Cardiac muscle cell (in vitro differentiated cells and primary cell): ENCODE measurements at places on chromosomes 1 and 21.

DNA sequence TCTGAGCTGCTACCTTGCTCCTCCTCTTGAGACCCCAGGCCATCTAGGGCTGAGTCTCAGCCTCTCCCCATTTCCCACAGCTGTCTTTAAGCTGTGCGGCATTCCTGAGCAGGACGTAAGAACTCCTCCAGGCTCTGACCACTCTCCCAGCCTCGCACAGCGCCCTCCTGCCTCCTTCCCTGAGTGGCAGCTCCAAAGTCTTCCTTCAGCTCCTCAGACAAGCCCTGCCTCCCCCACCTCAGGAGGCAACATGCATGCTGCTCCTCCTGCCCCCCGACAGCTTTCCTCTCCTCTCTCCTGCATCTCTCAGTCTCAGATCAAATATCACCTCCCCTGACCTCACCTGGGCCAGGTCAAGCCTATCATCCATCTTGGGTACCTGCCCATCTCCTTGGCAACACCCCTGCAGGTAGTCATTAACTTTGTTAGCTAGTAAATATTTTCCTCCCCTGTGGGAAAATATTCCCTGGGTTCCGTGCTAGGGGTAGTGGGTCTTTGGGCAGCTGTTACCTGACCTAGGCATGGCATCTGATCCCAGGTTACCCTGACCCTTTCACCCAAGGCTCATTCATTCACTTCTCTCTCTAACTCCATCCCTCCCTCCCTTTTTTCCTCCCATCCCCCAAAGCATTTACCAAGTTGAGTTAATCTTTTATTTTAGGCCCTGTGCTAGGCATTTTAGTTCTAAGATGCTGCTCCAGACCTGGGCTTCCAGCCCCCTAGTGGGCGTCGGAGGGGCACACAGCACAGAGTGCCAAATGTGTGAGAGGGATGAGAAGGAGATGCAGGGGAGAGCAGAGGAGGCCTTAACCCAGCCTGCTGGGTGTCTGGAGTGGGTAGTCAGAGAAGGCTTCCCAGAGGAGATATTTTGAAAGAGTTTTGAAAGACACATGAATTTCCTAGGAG lies 419.9 kb downstream of the PTPRU start:
- H3K4me3 ChIP-seq: no peak overlapping the region
- DNase-seq: peak; percentile 20
- H3K36me3 ChIP-seq: no peaks in the 10 kb centered on the region
- no peaks in the 10 kb centered on the region for H3K4me1 ChIP-seq

GRCh38 chr1:192916021-192916420 lies 107.2 kb downstream of the RGS2 start:
- H3K4me1 ChIP-seq: peaks cover 3% of the 10 kb centered on the region
- no peaks in the 10 kb centered on the region for H3K27me3 ChIP-seq
- no peak overlapping the region for H3K27ac ChIP-seq

DNA sequence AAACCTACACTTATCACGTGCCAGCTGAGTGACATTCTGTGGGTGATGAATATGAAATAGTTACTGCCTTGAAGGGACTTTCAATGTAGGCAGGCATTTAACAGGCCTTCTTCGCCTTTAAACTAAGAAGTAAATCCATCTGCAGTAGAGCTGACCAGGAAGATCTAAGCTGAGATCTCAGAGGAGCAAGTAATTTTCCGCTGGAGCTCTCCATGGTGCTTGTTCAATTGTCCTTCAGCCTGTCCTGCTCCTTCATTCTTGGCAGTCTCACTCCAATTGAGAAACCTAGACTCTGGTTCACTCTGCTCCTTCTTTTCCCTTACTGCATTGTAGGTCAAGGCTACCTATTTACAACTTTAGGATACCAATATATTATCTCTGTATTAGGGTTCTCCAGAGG lies 183.5 kb downstream of the HMCN1 start:
- no peaks in the 10 kb centered on the region for H3K4me1 ChIP-seq
- peak; percentile 77 for DNase-seq
- H3K27me3 ChIP-seq: no peaks in the 10 kb centered on the region
- no peaks in the 10 kb centered on the region for H3K36me3 ChIP-seq

DNA sequence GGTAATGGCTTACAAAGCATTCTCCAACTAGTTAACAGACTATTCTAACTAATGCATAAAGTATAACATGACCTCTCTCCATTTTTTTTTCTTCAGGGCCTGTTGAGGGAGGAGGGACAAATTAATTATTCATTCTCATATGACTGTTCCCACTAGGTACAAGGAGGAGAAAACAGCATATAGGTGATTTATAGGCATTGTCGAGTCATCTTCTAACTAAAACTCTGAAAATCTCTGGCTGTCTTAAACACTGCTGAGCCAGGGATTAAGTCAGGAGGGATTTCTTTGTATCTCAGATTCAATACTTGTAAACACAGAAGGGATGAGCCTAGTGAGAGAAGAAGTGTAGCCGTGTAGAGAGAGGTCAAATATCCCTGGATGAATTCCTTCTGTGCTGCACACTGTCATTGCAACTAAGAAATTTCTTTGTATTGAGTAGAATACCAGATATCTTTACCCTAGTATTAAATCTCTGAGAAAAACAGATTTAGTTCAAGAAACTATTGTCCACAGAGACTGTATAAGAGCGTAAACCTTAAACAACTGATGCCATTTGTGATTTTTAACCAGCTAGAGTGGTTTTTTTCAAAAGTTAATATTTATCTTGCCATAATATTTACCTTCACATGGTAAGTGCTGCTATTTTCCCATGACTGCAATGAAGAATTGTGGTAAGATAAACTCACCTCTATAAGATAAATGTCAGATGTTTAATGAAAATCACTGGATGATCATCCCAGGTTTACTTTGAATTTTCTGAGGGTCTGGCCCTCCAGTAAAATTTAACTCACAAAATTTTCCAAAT lies 465.3 kb downstream of the RWDD3 start:
- H3K27ac ChIP-seq: no peak overlapping the region
- no peaks in the 10 kb centered on the region for H3K4me1 ChIP-seq
- H3K4me3 ChIP-seq: no peak overlapping the region
- H3K36me3 ChIP-seq: no peaks in the 10 kb centered on the region
- DNase-seq: no peak

- DNase-seq: no peak
- H3K27me3 ChIP-seq: no peaks in the 10 kb centered on the region
- no peak overlapping the region for H3K27ac ChIP-seq
- no peaks in the 10 kb centered on the region for H3K36me3 ChIP-seq
- H3K4me3 ChIP-seq: no peak overlapping the region
- H3K4me1 ChIP-seq: no peaks in the 10 kb centered on the region
Measured at GRCh38 chr1:96144636-96145035, 576.9 kb upstream of the PTBP2 start.
